ENCODE measurements at places on chromosomes 3 and 15. TPM values are rescaled to one million over a fixed set of nuclear protein-coding genes. Genes with fewer than 3 reads are reported as not detected.

The PLCB2 gene
- total RNA-seq = 1.4 TPM

DNA sequence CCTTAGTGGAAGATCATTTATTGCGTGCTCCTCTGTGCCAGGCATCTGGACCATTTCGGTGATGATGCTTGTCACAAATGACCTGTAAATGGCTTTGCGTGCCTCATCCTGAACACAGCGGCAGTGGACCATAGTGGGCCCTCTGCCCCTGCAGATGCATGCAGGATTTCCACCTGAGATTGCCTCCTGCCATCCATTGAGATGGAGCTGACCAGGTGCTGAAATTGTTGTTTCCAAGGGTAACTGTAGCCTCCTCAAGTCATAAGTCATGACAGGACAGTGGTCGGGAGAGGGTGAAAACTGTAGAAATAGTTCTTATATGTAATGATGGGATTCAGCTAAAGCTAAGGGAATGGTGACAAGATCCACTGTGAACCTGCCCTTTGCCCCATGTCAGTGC is 35.5 kb downstream of the CLSTN2 start:
- no peak for DNase-seq

- DNase-seq = no peak
Measured at GRCh38 chr3:193342551-193342950, 36.0 kb downstream of the ATP13A5 start.

- no peak for DNase-seq
Measured at GRCh38 chr15:31045606-31046005, 54.2 kb upstream of the MTMR10 start.

DNA sequence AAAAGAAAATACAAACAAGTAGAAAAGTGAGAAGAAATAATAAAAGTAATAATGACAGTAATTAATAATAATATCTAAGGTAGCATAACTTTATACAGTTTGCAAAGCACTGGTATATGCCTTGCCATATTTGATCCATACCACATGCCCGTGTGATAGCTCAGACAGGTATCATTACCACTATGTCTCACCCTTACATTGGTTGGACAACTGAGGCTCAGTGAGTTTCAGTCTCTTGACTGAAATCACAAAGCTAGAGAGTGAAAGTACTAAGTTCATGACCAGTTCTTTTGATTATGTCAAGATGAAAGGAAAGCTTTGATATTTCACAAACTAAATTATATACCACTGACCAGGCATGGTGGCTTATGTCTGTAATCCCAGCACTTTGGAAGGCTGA is 408.9 kb downstream of the GAP43 start:
- no peak for DNase-seq

DNA sequence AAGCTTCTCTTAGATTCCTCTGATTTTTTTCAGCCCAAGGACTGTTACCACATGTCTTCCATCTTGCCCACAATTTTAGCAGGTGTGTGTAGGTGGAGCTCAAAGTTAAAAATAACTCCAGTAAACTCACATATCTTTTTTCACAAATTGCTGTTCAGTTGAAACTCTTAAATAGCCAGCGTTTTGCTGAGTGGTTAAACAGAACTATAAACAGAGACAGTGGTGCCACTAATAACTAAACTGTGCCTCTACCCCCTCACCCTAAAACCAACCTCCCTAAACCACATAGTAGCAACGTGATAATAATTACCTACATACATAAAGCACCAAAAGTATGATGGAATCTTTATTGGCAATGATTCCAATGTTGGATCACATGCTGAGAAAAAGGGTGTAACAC is 525.1 kb downstream of the PDCD6IP start:
- no peak for DNase-seq

The LMAN1L gene
- not detected for total RNA-seq

The SEMA7A gene
- total RNA-seq = 0.51 TPM

The ERICH6 gene
- total RNA-seq = not detected

Measured in gastrocnemius medialis (tissue), 4 donors.